ENCODE measurements at places on chromosomes 5 and 9.

DNA sequence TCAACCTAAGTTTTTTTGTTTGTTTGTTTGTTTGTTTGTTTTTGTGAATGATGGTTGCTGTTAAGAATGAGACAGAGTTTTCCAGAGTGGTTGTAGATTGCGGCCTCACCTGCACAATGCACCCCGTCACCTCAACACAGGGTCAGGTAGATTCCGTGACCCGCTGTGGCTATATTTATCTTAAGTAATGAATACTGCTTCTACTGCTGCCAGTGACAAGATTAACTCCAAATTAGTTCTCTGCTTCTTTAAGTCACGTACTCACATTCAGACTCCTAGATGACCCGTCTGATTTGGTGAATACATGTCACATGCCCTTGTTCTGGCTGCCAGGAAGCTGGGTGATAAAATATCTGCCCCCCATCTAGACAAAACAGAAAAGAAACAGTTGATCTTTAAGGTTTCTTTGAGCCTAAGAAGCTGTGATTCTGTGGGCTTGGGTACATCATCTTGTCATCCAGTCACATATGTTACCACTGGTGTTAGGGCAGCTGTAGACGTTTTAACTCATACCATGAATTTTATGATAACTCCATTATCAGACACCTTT is 52.9 kb downstream of the CFAP95 start:
- no peak for DNase-seq

DNA sequence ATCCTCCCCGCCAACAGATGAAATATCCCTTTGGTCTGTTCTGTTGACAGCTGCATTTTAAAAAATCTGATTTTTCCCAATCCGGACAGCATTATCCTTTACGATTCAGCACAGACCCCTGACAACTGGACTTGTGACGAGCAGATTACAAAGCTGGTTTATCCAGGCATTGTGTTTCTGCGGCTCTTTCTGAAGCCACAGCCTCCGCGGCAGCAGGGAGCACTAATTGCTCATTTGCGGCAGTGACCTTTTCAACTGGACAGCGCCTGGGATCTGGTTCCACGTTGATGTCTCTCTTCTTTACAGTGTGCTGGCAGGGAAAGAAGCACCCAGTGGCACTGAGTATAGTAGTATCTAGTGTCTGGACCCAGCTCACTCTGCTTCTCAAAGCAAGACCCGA is 351.2 kb downstream of the ZNF608 start:
- DNase-seq: no peak

DNA sequence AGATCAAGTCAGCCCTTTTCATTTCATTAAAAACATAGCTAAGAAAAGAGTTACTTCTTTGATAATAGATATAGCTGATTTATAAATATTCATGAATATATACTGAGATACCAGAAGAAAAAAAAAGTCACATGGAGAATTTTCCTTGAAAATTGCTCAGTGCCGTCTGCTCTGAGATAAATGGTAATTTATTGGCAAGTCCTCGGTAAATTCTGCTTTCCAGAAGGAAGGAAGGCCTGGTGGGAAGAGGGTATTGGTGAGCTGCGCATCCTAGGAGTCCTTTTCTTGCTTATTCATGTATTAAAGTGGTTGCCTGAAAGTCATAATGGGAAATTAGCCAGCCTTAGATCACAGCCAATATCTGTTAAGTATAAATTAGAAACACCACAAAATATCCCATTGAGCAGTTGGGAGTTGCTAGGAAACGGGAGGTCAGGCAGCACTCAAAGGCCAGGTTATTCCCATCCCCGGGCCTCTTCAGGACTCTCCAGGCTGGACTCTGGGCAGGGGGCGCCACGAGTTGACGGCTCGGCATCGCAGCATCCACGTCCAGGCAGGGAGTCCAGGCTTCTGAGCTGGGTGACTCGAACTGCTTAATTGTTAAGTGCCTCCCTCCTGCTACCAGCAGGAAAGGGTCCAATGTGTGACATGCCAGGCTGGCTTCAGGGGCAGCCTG is 116.7 kb upstream of the RETREG1 start:
- DNase-seq: no peak

DNA sequence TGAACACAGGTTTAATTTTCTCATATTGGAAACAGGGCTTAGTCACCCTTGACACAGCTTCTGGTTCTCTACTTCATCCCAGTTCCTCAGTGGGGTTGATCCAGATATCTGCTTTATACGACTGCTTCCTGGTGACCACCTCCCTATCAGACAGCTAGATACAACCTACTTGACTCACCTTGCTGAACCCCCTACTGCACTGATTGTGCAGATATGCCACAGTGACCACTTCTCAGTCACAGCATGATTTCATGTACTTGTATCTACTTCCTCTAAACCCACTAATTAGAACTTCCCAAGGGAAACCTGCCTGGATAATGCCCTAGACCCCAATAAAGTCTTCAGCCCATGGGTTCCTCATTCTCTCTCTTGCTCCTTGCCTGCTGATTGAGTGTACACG is 18.4 kb upstream of the RFK start:
- DNase-seq: no peak

DNA sequence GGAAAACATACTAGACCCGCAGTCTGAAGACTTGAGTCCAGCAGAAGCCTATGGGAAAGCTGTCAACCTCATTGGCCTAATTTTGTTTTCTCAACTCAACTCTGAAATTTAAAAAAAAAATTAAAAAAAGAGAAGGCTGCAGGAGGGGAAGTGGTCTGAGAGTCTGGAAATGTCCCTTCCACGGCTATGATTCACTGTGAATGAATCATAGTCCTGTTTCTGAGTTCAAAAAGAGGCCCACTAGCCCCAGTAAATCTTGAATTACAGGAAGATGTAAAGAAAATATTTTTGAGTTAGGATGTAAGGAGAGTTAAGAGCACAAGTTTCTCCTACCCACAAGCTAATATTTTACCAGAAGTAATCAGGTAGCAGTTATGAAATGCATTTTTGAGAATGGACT is 565.5 kb upstream of the DMAC1 start:
- no peak for DNase-seq

DNA sequence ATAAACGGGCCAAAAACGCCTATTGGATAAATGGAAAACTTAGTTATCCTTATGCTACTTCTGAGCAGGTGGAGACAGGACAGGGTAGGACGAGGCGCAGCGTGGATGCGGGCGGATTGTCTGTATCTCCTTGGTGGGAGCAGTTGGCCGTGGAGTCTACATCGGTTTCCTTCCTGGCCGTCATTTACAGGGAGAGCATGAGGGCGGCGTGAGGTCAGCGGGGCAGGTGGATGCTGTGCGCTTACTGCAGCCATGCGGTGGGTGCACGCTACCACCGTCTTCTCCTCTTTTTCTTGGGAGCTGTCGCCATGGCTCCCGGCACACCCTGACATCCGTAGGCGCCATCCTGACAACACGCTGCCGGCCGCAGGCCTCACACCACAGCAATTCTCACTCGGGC is 121.3 kb downstream of the ADAMTS2 start:
- no peak for DNase-seq

DNA sequence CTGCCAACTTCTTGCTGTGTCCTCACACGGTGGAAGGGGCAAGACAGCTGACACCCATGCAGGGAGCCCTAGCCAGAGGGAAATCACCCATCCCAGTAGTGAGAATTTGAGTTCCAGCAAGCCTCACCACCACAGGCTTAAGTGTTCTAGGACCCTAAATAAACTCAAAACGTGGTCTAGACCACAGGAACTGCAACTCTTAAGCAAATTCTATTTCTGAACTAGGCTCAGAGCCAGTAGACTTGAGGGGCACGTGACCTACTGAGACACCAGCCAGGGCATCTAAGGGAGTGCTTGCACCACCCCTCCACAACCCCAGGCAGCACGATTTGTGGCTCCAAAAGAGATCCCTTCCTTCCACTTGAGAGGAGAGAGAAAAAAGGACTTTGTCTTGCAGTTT is 96.0 kb upstream of the PHF24 start:
- DNase-seq: no peak

- DNase-seq: no peak
These were observed at the start of gene SLC6A3 for GRCh38 chr5:1445313-1445688. Gene SLC6A3, minus strand, starts transcription at chr5:1445440. Its CDS starts 2,243 bp downstream, at chr5:1443197.

- DNase-seq: no peak
These were observed 138.4 kb upstream of the ZNF618 start for GRCh38 chr9:113737517-113738271.

DNA sequence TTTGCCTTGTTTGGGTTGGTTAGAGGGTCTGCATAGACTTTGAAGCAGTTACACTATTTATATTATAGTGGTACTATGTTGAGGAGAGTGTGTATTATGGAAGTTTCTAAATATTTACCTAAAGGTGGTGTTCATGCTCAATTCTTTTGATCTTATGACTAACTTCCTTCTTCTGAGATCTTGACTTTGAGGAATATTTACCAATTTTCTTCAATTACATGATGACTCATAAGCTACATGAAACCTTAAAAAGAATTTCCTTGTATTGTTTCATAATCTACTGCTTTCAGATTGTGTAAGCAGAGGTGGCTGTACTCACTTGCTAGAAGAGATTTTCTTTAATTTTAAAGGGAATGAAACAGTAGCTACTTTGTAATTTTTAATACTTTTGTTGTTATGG is 276.1 kb downstream of the TAF11L14 start:
- no peak for DNase-seq

- DNase-seq: no peak
These were observed 323.5 kb downstream of the IRX2 start for GRCh38 chr5:2427983-2428382.

DNA sequence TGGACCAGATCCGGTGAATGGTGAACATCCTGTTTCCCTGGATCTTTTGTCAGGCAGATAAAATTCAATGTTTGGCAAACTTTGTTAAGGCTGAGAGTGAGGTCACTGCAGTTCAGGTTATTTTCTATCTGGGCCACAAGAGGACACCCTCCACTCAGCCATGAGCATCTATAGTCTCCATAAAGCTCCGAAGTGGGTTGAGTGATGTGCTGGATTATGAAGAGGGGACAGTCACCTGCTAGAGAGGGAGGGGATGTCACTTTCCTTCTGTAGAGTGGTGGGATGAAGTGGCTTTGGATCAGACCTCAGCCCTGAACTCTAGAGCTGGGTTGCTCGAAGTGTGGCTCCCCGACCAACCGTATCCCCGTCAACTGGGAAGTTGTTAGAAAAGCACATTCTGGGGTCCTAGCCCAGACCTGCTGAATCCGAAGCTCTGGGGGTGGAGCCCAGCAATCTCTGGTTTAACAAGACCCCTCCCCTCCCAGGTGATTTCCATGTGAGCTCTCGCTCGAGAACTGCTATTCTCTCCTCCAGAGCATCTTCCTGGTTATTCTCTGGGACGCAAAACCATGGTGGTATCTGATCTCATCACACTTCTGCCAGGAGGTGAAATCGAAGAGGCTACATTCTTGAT is 31.8 kb upstream of the FGF1 start:
- no peak for DNase-seq

GRCh38 chr5:149445739-149446369 is 66.8 kb upstream of the IL17B start:
- no peak for DNase-seq

DNA sequence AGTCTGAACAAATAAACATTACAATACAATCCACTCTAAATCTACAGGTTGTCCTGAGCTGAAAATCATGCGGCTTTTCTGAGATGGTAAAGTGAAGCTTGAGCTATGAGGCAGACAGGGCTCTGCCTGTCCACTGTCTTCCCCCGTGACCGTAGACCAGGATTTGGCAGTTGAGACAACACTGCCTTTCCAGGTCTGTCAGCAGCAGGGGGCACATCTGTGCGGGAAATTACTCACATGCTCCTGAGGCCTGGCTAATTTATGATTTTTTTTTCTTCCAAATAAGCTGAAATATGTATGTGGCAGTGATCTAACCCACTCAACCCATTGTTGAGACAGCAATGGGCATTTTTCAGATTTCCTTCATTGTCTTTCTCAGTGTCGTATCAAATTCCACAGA is 307.9 kb downstream of the FBXL7 start:
- DNase-seq: no peak

DNA sequence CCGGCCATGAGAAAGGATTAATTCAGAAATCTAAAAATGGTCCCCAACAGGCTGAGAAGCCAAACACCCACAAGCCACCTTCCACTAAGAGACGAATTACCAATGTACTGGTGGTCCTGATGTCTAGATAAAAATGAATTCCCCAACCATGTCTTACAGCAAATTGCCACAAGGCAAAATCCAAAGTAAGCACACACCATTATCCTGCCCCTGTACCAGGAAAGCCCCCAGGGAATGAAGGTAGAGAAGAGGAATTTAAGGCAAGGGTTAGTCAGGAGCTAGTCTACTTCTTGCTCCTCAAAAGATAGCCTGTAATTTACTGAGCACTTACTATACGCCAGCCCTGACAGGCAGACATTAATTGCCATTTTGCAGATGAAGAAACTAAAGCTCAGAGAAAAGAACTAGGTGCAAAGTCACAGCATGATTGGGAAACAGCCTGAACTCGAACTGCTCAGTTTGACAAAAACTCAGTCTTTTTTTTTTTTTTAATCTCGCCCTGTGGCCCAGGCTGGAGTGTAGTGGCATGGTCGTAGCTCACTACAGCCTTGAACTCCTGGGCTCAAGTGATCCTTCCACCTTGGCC is 64.3 kb downstream of the RAPGEF1 start:
- no peak for DNase-seq

DNA sequence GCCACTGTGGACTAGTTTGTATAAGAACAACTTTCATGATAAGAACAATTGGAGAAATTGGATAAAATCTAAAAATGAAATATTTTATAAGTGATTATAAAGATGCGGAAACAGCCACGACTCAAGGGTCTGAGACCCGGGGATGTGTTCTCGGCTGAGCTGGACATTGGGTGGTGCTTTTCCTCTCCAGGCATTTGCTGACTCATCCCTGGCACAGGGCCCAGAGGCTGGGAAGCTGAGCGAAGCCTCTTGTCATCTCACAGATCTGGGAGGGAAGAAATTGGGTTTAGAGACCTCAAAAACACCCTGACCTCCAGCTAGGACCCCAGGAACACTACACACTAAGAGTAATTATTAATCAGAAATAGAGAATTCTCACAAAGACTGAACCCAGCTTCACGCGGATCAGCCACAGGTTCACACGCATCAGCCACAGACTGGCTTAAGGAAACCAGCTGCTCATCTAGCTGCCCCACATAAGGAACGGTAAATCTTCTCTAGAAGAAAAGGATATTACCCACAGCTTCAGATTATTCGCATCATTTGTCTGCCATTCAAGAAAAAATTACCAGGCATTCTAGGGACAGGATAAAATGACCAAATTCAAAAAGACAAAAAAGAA is 2.8 kb upstream of the OR2V1 start:
- DNase-seq: no peak

DNA sequence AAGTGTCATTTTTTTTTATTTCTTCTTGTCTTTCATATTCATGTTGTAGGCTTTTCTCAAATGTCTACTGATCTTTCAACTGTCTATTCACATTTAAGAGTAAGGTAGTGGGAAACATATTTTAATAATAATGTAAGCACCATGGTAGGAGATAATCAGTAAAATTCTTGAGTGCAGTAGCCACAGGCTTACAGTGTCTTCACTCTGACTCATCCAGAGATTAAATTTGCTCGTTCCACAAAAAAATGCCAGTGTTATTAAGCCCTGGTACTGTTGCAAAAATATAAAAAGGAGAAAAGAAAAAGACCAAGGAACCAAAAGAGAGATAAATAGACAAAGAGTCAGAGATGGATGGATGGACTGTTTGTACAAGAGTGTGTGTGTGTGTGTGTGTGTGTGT is 43.0 kb downstream of the PARP8 start:
- DNase-seq: no peak

- DNase-seq: no peak
These were observed 23.6 kb upstream of the MYORG start for GRCh38 chr9:34400275-34400674.

All from stimulated activated CD4-positive, alpha-beta T cell treated with anti-CD3 and anti-CD28 coated beads, Interleukin-15, amount 100 ng/mL, for 1 hour (primary cell).